IPS-NIHi11 (cell line): ENCODE measurements at places on chromosomes 4 and X.

DNA sequence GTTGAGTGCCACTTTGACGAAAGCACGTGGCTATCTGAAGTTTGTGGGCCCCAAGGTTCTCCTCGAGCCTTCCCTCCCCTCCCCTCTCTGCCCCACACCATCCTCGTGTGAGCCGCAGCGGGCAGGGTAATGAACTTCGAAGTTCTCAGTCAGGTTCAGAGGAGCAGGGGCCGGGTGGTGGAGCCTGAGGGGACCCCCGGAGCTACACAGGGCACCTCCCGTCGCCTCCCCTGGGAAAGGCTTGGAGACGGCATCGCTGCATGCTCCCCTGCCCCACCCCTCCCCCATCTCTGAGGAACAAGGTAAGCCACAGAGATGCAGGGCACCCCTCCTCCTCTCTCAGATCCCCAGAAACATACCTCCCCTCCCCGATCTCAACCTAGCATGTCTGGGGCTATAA is 2.8 kb upstream of the NKX1-1 start:
- DNase-seq, result no peak

- DNase-seq, result no peak
Observed at GRCh38 chr4:181897935-181898334, 345.3 kb upstream of the TENM3 start.

DNA sequence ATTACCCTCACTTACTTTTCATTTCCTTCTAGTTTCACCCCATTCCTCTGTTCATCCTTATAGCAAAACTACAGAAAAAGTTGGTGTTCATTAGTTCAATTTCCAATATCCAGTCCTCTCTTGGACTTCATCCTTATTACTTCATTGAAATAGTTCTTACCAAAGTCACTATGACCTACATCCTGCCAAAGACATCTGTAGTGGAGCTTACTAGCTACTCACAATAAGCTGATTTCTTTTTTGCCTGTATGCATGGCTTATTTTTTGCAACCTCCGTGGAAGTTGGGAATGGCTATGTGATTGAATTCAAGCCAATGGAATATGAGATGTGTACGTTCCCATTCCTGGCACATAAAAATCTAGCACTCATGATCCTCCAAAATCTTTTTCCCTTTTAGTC is 4.6 kb upstream of the CDKL2 start:
- DNase-seq, result no peak

DNA sequence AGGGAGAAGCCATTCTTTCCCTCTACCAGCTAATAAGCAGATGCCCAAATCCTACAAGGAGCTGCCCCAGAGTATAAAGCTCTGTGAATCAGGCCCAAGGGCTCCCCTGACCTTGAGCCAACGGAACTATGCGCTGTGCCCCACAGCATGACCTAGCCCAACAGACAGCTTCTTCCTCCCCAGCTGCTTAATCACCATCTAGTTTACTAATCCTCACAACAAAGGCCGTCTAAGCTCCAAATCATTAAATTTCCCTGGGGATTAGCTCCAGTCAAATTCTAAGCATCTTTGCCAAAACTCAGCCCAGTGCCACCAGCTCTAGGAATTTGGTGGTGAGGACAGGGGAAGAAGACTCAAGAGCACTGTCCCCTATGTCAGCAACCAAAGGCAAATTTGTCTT is 113.1 kb downstream of the SHROOM4 start:
- DNase-seq, result no peak

- no peak for DNase-seq
Observed at GRCh38 chr4:52870225-52870624, 8.1 kb downstream of the RASL11B start.

DNA sequence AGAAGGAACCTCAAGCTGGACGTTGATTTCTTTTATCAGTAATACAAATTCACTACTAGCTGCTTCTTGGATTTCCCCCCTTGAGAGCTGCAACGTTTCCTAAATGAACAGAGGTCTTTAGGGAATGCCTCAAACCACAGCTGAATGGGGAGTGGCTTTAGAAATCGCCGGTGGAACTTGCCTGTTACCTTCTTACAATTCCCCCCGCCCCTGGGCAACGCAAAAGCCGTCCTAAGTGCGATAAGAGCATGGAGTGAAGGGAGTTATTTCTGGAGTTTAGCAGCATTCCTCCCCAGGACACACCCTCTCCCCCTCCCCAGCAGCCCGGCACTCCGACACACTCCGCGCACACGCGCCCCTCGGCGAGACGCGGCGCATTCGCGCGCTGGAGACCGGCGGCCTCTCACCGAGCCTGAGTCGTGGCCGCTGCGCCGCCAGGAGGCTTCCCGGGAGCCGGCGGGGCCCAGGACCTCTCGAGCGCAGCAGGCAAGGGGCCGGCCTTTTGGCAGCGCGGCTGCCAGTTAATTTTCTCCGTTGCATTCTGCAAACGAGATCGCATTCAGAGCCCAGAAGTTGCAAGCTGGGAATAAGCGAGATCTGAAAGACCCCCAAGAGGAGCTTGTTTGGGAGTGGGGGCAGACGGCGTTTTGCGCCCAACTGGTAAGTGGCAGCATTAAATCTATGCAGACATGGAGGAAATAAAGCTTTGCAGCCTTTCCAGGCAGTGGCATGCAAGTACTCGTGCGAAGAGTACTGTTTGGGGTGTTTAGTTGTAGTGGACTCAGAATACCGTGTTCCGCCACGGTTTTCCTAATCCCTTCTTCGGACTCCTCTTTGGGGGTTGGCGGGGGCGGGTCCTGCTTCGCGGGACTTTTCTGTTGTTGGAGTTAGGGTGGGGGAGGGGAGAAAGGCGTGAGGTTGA is 134.7 kb downstream of the PALLD start:
- DNase-seq, result peak; percentile 81

DNA sequence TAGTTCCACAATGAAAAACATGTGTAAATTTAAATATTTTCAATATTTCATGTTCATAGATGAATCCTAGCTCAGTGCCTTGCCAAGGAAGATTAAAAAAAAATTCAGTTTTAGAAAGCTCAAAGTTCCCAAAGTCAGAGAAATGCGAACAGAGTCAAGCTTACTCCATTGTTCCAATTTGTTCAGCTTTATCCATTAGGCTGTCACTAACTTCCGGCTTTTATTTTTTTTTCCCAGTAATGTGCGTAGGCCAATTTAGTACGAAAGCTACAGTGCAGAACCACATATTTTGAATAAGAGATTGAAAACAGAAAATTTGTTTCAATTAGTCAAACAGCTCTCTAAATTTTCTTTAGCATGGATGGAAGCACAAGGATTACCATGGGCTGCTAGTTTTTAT is 23.1 kb upstream of the KLHL2 start:
- DNase-seq, result no peak

DNA sequence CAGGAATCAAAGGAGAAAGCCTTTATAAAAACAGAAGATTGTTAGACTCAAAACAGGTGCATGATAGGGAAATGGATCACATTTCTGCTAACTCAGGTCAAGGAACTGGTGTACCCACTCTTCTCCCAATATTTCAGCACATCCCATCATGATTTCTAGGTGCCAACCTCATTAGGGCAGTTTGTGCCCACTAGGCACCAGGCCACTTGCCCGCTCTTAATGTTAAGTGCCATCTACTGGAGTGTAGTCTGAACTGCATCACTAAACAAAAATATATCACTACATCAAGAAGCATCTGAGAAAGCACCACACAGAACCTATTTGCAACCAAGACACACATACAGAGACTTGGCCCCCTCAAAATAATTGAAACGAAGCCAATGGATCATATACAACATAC is 140.4 kb upstream of the GRID2 start:
- no peak for DNase-seq

GRCh38 chr4:97548943-97549583 is 594.2 kb downstream of the STPG2 start:
- no peak for DNase-seq

- DNase-seq, result no peak
Observed at GRCh38 chrX:139382529-139382928, 148.0 kb upstream of the F9 start.
